Activated CD4-positive, alpha-beta T cell treated with anti-CD3 and anti-CD28 coated beads, Interleukin-2, amount 10 ng/mL, durations not matched to agents 24 days and 14 days (primary cell): ENCODE measurements at places on chromosomes 6 and 20. TPM values are rescaled to one million over a fixed set of nuclear protein-coding genes. Genes with fewer than 3 reads are reported as not detected.
A peak's percentile ranks its signal among the peaks of the same experiment; 100 is the strongest.

DNA sequence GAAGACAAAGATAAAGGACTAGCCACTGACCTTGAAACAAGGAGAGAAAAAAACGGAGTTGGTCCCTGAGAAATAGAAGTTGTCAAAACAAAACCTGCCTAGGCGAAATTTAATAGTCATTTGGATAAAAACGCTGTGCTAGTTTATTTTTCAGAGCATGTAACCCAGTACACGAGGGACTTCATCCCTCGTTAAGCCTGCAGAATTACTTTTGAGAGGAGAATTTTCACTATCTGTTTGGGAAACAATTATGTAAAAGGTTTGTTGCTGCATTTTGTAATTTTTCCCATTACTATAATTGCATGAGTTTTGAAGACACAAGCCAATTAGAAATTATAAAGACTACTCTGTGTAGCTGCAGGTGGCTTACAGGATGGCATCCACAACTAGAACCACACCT lies 71.6 kb upstream of the MAP3K7 start:
- no peak for DNase-seq

DNA sequence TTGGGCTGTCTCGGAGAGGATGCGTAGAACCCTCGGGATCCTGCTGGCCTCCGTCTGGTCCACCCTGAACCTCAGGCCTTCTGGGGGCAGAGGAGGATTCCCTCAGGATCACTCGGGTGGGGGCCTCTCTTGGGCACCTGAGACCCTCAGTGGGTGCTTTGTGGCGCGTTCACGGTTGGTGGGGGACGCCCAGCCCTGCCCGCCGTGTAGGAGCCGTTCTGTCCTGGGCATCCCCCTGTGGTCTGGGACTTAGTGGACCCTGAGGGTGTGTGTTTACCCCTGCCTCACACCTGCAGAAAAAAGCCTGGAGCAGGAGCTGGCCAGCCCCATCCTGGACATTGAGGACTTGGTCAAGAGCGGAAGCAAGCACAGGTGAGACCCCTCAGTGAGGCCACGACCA lies 7.6 kb downstream of the RTEL1 start:
- DNase-seq, result no peak

DNA sequence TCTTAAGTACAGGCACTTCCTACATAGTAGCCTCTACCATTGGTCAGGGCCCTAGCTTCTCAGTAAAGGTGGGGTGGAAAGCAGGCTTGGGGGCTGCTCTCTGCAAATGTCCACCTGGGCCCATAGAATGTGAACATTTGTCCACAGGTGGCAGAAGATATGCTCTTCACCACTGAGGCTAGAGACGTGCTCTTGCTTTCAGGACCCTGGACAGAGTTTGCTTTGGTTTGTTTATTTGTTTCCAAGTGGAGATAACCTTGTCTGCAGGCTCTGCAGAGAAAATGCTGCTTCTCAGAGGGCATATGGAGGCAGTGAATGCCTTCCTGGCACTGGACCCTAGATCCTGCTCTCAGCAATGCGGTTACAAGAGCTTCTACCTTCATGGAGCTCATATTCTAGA lies 129.0 kb downstream of the F13A1 start:
- DNase-seq, result peak; percentile 57

DNA sequence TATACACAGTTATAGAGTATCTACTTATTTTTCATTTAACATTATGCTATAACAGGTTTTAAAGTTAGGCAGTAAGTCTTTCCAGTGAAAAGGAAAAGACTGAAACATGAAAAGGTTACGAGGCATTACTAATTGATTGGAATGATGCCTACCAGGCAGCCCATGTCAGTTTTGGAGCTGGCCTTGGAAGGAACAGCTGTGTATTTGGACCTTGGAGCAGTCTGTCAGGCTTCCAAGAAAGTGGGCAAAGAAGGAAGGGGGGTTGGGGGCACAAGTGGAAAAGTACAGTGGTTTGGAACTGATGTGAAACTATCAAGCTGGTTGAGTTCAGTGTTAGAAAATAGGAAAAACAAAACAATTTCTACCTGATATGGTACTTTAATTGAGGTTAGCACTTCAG lies 41.7 kb downstream of the SLC16A10 start:
- no peak for DNase-seq

DNA sequence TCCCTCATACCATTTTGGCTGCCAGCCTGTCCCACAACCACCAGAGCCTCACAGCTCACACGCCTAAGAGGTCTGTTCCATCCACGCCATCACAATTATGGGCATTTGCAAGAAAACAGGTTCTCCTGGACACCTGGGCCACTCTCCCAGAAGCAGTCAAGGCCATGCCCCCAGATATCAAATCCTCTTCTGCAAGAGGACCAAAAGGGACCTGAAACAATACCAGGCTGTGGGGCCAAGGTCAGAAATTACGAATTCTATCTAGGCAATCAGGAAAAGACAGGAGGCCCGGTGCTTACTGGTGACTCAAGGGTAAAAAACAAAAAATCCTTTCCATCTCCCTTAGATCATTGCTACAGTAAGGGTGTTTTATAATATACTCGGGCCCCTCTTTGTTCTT lies 69.8 kb downstream of the ZMYND8 start:
- DNase-seq, result no peak

DNA sequence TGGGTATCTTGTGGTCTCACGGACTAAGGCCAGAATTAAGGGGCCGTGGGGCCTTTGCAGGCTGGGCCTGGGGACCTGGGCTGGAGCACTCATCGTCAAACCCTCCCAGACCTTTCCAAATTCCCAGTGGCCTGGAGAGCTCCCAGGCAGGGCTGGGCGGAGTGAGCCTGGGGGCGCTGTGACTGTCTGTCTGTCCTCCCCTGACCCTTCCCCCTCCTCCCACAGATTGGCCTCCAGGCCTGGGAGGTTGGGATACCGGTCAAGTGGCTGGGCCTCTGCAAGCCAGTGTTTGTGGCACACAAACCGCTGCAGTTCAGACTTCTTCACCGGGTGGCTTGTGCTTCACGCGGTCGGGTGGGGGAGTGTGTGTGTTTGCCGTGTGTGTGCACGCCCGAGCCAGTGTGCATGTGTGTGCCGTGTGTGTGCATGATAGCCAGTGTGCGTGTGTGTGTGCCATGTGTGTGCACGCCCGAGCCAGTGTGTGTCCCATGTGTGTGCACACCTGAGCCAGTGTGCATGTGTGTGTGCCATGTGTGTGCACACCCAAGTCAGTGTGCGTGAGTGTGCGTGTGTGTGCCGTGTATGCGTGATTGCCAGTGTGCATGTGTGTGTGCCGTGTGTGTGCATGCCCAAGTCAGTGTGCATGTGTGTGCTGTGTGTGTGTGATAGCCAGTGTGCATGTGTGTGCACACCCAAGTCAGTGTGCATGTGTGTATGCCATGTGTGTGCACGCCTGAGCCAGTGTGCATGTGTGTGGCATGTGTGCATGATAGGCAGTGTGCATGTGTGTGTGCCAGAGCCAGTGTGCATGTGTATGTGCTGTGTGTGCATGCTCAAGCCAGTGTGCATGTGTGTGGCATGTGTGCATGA lies 6.3 kb downstream of the RBBP8NL start:
- DNase-seq, result no peak

DNA sequence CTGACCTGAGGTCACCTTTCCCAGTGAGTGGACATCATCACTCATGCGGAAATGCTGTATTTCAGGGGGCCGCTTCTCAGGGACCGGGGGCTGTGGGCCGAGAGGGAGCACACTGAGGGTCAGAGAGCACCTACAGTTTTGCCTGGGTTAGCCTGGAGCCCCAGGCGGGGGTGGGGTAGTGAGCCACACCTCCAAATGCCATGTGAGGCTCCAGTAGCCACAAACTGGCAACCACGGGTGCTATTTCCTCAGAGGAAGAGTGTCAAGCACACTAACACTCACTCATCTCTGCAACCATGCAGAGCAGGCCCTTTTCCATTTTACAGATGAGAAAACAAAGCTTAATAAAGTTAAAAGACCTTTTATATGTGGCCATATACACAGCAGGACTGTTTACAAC lies 4.7 kb downstream of the EHMT2 start:
- no peak for DNase-seq

IMPG1 gene
- total RNA-seq, result not detected in 2 replicates

CD93 gene
- 1.5 and 1.7 TPM in 2 replicates for total RNA-seq

TTLL9 gene
- total RNA-seq, result not detected in 2 replicates

PGC gene
- not detected in 2 replicates for total RNA-seq

CABLES2 gene
- 13.1 and 13.5 TPM in 2 replicates for total RNA-seq
